ENCODE measurements at places on chromosomes 12 and 14.

GRCh38 chr12:116537101-116537904, 21.9 kb upstream of the MAP1LC3B2 start:
- DNase-seq = no peak

- DNase-seq = peak; percentile 40
Observed at GRCh38 chr12:48165089-48165981, 8.0 kb upstream of the ASB8 start.

DNA sequence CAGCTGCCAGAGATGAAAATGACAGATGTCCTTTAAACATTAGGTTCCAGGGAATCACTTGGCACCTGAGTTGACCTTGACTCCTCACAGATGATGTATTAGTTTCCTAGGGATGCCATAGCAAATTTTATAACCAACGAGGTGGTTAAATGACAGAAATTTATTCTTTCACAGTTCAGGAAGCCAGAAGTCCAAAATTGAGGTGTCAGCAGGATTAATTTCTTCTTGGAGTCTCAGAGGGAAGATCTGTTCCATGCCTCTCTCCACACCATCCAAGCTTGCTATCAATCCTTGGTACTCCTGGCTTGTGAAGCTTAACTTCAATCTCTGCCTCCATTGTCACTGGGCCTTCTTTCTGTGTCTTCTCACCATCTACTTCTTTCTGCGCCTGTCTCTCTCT, 249.7 kb upstream of the BTG1 start:
- DNase-seq = no peak

GRCh38 chr14:79278798-79279644, 932.3 kb downstream of the DIO2 start:
- peak; percentile 86 for DNase-seq
